ENCODE measurements at places on chromosomes 13 and 19. TPM values are rescaled to one million over a fixed set of nuclear protein-coding genes. Genes with fewer than 3 reads are reported as not detected.
A peak's percentile ranks its signal among the peaks of the same experiment; 100 is the strongest.

DNA sequence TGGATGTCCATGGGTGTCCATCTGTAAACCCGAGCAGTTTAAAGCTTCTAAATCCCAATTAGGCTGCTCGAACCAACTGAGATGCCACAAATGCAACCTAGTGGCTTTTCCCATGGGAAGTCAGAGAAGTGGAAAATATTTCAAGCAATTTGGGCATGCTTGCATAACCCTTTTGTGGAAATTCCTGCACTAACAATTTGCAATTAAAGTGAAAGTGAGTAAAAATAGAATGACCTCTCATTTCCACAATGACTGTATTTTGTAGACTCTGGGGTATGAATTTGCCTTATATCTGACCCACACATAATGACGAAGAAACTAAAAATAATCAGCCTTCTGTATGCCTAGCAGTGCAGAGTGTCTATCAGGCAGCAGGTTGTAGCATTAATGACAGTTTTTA is 91.8 kb upstream of the TSC22D1 start:
- no peak overlapping the region for H3K4me3 ChIP-seq
- peak overlapping the region; percentile 55 for H3K27ac ChIP-seq
- no peaks in the 10 kb centered on the region for H3K36me3 ChIP-seq
- peaks cover 19% of the 10 kb centered on the region for H3K4me1 ChIP-seq
- peak; percentile 53 for DNase-seq

PAK4 gene
- total RNA-seq: 2.8 TPM

GRCh38 chr19:17339088-17339741 is 1.9 kb downstream of the GTPBP3 start:
- H3K4me3 ChIP-seq: no peak overlapping the region
- no peak for DNase-seq
- no peak overlapping the region for H3K27ac ChIP-seq

GRCh38 chr13:27349458-27349857 is 75.0 kb upstream of the GTF3A start:
- H3K4me1 ChIP-seq: peaks cover 25% of the 10 kb centered on the region
- no peak overlapping the region for H3K4me3 ChIP-seq
- H3K27ac ChIP-seq: peak overlapping the region; percentile 46
- DNase-seq: peak; percentile 90
- H3K27me3 ChIP-seq: no peaks in the 10 kb centered on the region

OR10H1 gene
- not detected for total RNA-seq

DNA sequence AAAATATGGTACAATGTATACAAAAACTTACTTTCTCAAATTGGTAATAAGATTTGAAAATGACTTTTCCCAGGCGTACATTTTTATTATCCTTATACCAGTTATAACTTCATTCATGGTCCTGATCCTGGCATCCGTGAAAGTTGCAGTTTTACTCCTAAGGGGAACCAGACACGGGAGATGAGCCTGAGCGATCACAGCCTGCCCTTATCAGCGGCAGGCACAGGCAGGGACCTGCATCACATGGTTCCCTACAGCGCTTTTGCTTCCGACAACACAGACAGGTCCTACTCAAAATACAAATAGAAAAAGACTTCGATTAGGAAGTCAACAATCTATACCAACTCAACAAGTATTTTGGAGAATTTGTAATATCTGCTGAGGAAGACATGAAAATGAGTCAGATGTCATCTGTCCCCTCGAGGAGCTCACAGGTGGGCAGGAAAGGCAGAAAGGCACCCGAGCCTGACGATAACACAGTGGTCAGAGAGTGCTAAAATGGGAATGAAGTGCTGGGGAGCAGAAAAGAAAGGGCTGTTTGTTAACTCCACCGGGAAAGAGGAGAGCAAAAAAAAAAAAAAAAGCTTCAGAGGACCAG is 93.4 kb downstream of the ABCC4 start:
- no peaks in the 10 kb centered on the region for H3K4me1 ChIP-seq
- H3K27ac ChIP-seq: no peak overlapping the region
- no peak overlapping the region for H3K4me3 ChIP-seq
- no peaks in the 10 kb centered on the region for H3K27me3 ChIP-seq
- peaks cover 65% of the 10 kb centered on the region for H3K36me3 ChIP-seq
- no peak for DNase-seq

GRCh38 chr13:106958621-106959048 is 390.7 kb upstream of the ARGLU1 start:
- no peaks in the 10 kb centered on the region for H3K4me1 ChIP-seq
- H3K4me3 ChIP-seq: no peak overlapping the region
- peaks cover 6% of the 10 kb centered on the region for H3K27me3 ChIP-seq
- no peak for DNase-seq
- H3K27ac ChIP-seq: no peak overlapping the region

DNA sequence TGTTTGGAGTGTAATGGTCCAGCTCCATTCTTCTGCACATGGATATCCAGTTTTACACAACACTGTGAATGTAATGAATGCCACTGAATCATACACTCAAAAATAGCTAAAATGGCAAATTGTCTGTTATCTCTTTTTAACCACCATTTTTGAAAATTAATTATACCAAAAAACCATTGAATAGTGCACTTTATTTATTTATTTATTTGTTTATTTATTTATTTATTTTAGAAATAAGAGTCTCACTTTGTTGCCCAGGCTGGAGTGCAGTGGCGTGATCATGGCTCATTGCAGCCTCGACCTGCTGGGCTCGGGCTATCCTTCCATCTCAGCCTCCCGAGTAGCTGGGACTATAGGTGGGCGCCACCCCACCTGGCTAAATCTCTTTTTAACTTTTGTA is 7.3 kb upstream of the CEACAM19 start:
- no peaks in the 10 kb centered on the region for H3K4me1 ChIP-seq
- H3K36me3 ChIP-seq: peaks cover 47% of the 10 kb centered on the region
- H3K27ac ChIP-seq: no peak overlapping the region
- no peak overlapping the region for H3K4me3 ChIP-seq
- H3K27me3 ChIP-seq: no peaks in the 10 kb centered on the region

GAS6 gene
- 220 TPM for total RNA-seq

- H3K4me3 ChIP-seq: no peak overlapping the region
- H3K36me3 ChIP-seq: no peaks in the 10 kb centered on the region
- H3K27me3 ChIP-seq: no peaks in the 10 kb centered on the region
Observed at GRCh38 chr19:9881720-9882119, 46.6 kb downstream of the PIN1 start.

- peaks cover 10% of the 10 kb centered on the region for H3K4me1 ChIP-seq
- no peaks in the 10 kb centered on the region for H3K27me3 ChIP-seq
- H3K4me3 ChIP-seq: no peak overlapping the region
- H3K36me3 ChIP-seq: peaks cover 66% of the 10 kb centered on the region
- no peak for DNase-seq
Observed at GRCh38 chr19:48477067-48477685, 8.0 kb downstream of the CYTH2 start.

DNA sequence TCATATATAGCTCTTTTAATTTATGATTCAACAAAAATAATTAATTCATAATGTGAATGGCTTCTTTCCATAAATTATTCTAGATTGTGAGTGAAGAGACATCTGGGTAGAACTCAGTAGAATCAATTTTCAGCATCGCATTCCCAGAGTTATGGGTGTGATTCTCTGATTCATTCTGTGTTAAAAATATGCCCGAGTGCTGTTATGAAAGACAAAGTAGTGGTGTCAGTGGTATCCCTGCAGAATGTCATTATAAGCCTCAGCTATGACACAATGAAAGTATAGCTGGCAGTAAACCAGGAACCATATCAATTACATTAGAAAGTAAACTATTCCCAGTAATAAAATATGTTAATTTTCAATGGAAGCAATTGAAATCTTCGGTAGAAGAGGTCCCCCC is 480.5 kb upstream of the SLITRK1 start:
- no peaks in the 10 kb centered on the region for H3K4me1 ChIP-seq
- DNase-seq: no peak
- H3K27ac ChIP-seq: no peak overlapping the region
- no peaks in the 10 kb centered on the region for H3K36me3 ChIP-seq
- no peaks in the 10 kb centered on the region for H3K27me3 ChIP-seq

DNA sequence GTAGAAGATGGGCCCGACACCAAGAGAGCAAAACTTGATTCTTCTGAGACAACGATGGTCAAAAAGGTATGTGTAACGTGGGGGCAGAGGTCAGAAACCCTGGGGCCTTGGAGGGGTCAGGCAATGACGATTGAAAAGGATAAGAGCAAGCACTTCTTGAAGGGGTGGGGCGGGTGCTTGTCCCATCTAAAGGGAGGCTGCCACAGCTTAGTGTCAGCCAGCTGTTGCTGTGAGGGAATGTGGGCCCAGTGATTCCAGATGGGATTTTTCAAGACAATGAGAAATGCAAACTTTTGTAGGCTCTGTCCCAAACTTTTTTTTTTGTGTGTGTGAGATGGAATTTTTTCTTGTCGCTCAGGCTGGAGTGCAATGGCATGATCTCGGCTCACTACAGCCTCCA is 24.5 kb downstream of the SAE1 start:
- H3K4me3 ChIP-seq: no peak overlapping the region
- DNase-seq: no peak
- peak overlapping the region; percentile 63 for H3K27ac ChIP-seq
- peaks cover 23% of the 10 kb centered on the region for H3K4me1 ChIP-seq
- H3K36me3 ChIP-seq: peaks cover 40% of the 10 kb centered on the region

GRCh38 chr19:13629687-13630357 is 123.5 kb upstream of the CACNA1A start:
- H3K36me3 ChIP-seq: no peaks in the 10 kb centered on the region
- peak; percentile 91 for DNase-seq
- no peaks in the 10 kb centered on the region for H3K27me3 ChIP-seq
- H3K4me3 ChIP-seq: no peak overlapping the region

MEF2B gene
- total RNA-seq: under 0.01 TPM

DNA sequence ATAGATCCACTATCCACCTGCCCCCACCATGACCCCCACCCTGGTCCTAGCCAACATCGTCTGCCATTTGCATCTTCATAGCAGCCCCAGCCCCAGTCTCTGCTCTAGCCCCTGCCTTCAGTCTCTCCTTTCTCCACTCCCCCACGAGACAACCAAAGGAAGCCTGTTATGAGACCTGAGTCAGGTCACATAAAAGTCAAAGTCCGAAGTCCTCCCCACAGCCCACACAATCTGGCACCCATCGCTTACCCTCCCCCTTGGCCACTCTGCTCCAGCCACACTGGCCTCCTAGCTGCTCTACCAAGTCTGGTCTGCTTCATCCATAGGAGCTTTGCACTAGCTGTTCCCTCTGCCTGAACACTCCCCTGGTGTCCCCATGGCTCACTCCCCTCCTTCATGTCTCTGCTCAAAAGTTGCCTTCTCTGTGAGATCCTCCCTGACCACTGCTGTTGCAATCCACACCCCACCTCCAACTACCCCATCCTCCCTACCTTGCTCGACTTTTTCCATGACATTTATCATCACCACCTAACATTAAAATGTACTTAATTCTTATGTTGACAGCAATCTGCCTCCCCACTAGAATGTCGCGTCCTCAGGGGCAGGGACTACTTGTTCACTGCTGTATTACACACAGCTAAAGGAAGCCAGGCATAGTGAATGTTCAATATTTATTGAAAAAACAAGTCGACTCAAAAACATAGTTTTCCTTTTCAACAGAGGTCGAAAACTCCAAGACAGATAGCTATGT is 1.2 kb upstream of the PLEKHG2 start:
- H3K27me3 ChIP-seq: no peaks in the 10 kb centered on the region
- H3K4me1 ChIP-seq: peaks cover 26% of the 10 kb centered on the region

KANK3 gene
- not detected for total RNA-seq

FFAR1 gene
- total RNA-seq: not detected

DNA sequence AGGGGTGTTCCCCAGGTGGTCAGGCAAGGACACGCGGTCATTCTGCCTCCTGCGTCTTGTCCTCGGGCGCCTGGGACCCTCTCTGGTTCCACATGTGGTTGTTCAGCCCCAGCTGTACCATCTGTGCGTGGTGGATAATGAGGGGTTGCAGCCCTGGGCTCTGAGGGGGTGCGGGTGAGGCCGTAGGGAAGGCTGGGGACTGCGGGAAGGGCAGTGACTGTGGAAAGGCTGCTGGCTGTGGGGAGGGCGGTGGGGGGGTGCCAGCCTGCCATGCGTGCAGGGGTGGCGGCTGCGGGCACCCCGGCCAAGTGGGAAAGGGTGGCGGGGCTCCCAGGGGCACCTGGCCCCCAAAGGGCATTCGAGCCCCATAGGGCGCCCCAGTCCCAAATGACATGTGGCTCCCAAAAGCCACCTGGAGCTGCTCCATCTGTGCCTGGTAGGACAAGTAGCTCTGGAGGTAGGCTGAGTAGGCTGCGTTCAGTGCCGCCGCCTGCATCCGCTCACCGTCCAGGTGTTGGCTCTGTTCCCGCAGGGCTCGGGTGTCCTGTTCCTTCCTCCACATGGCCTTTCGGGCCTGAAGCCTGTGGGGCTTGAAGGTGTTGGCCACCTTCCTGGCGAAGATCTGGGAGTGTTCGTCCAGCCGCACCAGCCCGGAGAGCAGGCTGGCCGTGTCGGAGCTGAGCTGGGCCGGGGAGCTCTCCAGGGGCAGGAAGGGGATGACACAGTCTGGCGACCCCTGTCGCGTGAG is 15.1 kb downstream of the TICAM1 start:
- H3K4me3 ChIP-seq: no peak overlapping the region
- H3K27ac ChIP-seq: peak overlapping the region; percentile 35
- H3K27me3 ChIP-seq: no peaks in the 10 kb centered on the region

EPS8L1 gene
- total RNA-seq: 0.90 TPM

DNA sequence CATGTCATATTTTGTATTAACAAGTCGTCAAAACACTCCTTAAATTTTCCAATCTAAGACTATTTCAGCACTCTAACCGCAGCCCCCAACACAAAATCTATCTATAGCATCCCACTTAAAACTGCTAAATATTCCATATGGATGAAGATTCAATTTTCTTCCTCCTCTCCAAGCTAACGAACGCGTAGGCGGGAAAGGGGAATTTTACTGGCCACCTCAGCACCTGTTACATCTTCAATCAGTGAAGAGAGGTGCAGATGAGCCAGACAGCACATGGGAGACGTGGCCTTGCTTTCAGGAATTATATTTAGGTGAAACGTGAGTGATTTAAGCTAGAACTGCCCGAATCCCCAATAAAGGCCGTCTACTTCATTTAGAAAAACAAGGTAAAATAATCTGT is 1.1 kb downstream of the RBM26 start:
- H3K4me3 ChIP-seq: peak overlapping the region; percentile 89
- DNase-seq: no peak
- H3K27me3 ChIP-seq: no peaks in the 10 kb centered on the region
- peaks cover 3% of the 10 kb centered on the region for H3K4me1 ChIP-seq
- peaks cover 2% of the 10 kb centered on the region for H3K36me3 ChIP-seq
- H3K27ac ChIP-seq: peak overlapping the region; percentile 36

GPC5 gene
- 1.8 TPM for total RNA-seq

KLF1 gene
- not detected for total RNA-seq

GRCh38 chr19:1283207-1283916 is 2.3 kb upstream of the EFNA2 start:
- H3K27ac ChIP-seq: no peak overlapping the region
- no peak overlapping the region for H3K4me3 ChIP-seq
- H3K36me3 ChIP-seq: peaks cover 5% of the 10 kb centered on the region

GRCh38 chr13:32902874-32903273 is 113.3 kb upstream of the KL start:
- H3K27me3 ChIP-seq: no peaks in the 10 kb centered on the region
- H3K4me3 ChIP-seq: no peak overlapping the region
- no peaks in the 10 kb centered on the region for H3K4me1 ChIP-seq
- peak; percentile 23 for DNase-seq
- H3K36me3 ChIP-seq: no peaks in the 10 kb centered on the region

PLPPR2 gene
- 3.9 TPM for total RNA-seq

CNN1 gene
- total RNA-seq: 102 TPM

NUDT15 gene
- 26.7 TPM for total RNA-seq

CGB1 gene
- total RNA-seq: not detected
